Activated CD4-positive, alpha-beta T cell treated with anti-CD3 and anti-CD28 coated beads, Interleukin-2, amount 10 ng/mL, durations not matched to agents 24 days and 14 days (primary cell): ENCODE measurements at places on chromosomes 6 and 20.

- DNase-seq = peak; percentile 60
Measured at GRCh38 chr20:49983848-49984408, 1.1 kb downstream of the SNAI1 start.

DNA sequence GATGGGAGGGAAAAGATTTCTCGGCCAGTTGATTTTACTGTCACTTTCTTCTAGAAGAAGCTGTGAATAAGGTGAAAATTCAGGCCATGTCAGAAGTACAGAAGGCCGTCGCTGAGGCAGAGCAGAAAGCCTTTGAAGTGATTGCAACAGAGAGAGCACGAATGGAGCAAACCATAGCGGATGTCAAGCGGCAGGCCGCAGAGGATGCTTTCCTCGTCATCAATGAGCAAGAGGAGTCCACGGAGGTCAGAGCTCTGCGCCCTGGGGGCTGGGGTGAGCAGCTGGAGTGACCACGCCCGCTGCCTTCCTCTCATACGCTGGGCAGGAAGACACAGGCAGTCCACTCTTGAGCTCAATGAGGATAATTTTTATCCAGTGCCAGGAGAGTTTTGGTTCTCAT lies 21.8 kb upstream of the C20orf144 start:
- DNase-seq = no peak

GRCh38 chr6:4220558-4220957 lies 85.2 kb upstream of the ECI2 start:
- no peak for DNase-seq

DNA sequence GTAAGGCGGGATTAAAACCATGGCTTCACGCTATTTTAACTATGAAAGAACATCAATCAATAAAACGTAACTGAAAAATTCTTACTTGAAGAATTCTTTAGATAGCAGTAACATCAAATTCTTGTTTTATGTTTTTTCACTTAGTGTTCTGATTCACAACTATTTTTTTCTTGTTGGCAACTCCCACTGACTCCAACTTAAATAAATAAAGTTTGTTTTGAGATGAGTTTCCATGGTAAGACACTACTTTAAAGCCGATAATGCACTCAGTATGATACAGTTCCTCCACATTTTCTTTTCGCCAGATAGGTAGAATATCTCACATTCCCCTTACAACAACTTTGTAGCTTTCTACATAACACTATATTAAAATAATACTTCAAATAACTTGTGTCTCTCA lies 33.1 kb upstream of the CNKSR3 start:
- no peak for DNase-seq

DNA sequence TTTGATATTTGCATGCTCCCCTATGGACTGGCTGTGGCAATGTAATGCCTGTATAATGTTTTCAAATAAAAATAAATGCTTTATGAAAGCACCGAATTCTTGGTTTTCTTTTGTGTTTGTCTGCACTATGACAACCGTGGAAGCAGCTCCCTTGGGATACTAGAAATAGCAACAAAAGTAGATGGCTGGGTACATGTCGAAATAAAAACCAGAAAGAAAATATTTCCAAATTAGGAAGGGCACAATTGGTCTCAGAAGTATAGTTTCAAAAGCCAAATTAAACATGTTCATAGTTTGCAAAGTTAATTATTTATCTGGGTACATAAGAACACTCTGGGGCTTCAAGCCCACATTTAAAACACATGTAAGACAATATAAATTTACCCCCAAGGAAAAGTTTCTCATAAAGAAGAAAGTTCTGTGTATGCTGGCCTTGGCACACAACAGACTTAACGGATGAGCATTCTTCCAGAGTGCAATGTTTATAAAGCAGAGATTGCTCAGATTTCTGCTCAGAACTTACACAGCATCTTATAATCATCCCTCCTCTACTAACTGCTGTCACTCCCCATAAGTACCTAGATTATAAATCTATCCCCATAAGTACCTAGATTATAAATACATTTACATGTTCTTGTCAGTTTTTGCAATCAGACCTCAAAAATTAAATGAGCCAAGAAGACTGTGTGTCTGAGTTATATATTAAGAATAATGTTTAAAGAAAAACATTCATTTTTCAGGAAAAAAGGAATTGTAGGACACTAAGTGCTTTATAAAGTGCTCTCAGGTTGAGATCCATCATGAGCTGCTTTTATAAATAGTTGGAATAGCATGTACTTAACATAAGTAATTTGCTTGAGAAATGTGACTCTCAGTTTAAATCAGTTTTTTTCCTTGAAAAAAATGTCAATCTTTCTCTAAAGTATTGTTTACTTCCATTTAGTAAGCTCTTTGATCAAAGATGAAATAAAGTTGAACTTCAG lies 230.2 kb upstream of the PLN start:
- DNase-seq = no peak

GRCh38 chr6:73878403-73878802 lies 182.4 kb downstream of the CD109 start:
- DNase-seq = no peak

DNA sequence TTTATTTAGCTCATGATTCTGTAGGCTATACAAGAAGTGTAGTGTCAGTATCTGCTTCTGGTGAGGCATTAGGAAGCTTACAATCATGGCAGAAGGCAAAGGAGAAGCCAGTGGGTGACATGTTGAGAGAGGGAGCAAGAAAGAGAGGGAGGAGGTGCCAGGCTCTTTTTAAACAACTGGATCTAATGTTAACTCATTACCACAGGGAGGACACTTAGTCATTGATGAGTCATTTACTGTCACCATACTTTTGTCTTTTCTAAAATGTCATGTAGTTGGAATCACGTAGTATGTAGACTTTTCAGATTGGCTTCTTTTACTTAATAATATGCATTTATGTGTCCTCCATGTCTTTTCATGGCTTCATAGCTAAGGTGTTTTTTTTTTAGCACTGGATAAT lies 58.1 kb downstream of the NUS1 start:
- DNase-seq = no peak

DNA sequence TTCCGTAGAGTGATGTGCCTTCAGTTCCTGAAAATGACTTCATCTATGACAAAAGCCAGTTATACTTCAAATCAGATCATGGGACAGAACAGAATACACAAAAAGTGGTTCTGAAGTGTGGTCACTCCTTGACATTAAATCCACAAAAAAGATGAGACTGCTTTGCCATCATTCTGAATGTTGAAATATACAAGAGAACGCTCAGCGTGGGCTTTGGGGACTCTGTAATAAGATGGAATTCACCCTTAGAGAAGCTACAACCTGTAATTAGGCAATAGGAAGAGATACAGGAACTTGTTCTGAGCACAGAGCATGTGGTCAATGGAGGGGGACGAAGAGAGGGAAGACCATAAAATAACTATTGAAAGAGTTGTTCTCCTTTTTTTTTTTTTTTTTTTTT lies 184.3 kb downstream of the CARMIL1 start:
- no peak for DNase-seq

DNA sequence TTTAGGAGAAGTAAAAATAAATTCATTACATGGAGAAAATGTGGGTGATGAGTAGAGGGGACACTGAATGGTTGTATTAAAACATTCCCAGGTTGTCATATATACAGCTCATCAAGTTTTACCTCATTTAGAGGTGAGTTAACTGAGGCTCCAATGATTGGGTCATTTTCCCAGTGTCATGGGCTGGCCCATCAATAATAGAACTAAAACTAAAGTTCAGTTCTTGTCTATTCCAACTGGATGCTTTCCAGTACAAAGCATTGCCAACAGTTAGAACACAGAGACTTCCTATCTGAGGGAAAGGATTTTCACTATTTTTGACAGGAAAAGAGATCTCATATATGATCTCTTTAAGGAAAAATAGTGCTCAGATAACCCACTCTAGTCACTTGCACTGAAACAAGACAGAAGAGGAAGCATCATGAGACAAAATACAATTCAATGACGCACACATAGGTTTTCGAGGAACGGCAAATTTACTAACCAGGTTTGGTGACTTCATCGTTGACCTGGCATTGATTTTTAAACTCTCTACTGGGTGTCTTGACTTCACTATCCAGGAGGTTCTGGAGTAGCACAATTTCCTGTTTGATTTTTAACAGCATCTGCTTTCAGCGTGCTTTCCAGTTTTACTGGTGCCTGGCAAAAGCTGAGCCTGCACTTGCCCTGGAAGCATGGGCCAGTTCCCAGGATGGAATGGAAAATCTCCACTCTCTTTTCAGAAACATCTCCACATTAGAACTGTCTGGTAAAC lies 195.5 kb upstream of the FBXL4 start:
- DNase-seq = no peak

- DNase-seq = no peak
Measured at GRCh38 chr6:105212587-105212986, 32.8 kb upstream of the POPDC3 start.

DNA sequence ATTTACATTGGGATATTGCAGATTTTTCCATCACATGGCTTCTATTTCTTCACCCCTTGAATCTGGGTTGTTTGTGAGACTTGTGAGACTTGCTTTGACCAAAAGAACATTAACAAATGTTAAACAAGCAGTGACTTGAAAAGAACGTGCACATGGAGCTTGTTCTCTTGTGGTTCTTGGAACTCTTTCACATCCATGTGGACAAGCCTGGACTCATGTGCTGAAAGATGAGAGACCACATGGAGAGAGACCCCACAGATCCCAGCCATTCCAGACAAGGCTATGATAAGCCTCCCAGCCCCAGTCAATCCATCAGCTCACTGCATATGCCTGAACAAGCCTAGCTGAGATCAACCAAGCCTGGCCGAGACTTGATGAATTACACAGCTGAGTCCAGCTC lies 1365.7 kb upstream of the GJE1 start:
- DNase-seq = no peak
